ENCODE measurements at places on chromosomes 1 and 21.

DNA sequence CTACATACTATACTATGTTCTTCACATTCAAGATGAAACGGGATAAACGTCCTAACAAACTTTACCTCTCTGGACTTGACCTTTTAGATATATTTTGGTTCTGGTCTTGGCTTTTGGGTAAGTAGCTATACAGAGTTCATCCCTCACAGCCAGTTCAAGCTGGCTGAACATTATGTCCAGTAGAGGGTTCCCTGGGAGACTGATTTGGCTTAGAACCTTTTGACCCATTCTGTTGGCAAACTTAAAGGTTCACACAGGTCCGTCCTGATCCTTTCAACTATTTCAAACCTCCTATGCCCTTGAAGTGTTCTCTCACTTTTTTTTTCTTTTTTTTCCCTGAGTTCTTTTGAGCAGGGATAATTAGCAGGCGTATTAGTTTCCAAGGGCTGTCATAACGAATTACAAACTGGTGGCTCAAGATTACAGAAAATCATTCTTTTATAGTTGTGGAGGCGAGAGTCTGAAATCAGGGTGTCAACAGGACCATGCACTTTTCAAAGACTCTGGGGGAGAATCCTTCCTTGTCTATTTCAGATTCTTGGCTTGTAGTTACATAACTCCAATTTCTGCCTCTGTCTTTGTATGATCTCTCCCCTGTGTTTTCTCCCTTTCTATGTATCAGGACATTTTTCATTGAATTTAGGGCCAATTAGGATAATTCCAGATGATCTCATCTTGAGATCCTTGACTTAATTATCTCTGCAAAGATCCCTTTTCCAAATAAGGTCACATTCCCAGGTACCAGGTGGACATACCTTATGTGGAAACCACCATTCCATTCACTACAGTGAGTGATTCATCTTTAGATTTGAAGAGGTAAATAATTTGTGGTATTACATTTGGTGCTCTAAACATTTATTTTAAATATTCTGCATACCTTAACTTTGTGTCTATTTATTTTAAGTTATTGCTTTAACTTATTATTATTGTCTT lies 257.4 kb upstream of the USP25 start:
- no peak for DNase-seq

DNA sequence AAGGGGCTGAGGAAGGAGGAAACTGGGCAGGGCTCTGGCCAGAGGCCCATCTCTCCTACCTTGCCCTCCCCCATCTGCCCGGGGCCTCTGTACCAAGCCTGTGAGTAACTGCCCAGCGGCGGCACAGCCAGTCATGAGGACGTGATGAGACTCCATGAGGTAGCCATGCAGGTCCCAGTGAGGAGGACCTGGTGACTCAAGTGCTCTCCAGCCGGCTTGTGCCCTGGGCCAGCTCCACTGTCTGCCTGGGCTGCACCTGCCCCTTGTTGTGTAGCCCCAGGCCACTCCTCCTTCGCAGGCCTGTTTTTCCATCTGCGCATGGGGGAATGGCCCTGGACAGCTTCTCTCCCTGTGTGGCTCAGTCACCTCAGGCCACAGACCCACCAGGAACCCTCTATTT lies 42.0 kb upstream of the PADI1 start:
- DNase-seq: no peak

- no peak for DNase-seq
These were observed 305.6 kb upstream of the LYPLAL1 start for GRCh38 chr1:218867941-218868626.

DNA sequence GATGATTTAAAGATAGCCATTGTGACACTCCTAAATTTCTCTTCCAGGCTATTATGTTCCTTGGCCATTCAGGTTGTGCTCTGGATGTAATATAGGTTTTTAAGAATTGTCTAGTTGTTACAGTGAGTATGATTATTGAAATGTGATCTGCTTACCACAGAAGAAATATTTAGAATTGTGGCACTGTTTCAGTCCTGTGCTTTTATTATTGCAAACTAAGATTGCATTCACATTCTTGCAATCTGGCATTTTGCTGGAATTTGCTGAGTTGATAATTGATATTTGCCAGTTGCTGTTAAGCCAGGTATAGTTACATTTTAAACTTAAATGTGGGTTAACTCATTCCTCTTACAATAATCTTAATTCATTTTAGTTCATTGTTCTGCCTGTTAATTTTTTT lies 22.3 kb downstream of the EXO1 start:
- no peak for DNase-seq

- DNase-seq: no peak
These were observed 725 bp upstream of the ARPC5 start for GRCh38 chr1:183636334-183636682.

DNA sequence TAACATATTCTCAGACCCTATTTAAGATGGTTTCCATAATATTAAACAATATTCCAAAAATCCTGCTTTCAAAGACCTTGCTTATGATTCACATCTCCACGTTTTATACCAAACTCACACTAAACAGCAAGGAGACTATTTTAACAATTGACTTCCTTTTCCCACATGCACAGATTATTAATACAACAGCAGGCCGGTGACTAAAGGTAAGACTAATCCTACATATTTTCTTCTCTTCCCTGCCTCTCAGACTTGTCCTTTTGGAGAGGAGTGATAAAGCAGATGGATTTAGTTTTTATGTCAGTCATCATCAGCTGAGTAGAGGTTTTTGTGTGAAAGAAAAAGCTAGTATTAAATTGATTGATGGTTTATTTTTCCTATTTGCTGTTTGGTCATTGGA lies 400.6 kb downstream of the NTNG1 start:
- DNase-seq: no peak

Measured in HAP-1 (cell line).